Transverse colon (tissue), 4 donors: ENCODE measurements at places on chromosomes 1 and 21. TPM values are rescaled to one million over a fixed set of nuclear protein-coding genes. Genes with fewer than 3 reads are reported as not detected.
A peak's percentile ranks its signal among the peaks of the same experiment; 100 is the strongest.

Gene AIRE
- not detected for total RNA-seq

Gene DFFB
- total RNA-seq, result not detected

Gene LAMC2
- 9.8 TPM for total RNA-seq

Gene LCE3D
- not detected for total RNA-seq

Gene RSPH1
- total RNA-seq, result 0.80 TPM

Gene ADCY10
- total RNA-seq, result not detected

Gene TNFRSF25
- 41.0 TPM for total RNA-seq

Gene TNFRSF18
- not detected for total RNA-seq

Gene SH2D2A
- 5.9 TPM for total RNA-seq

GRCh38 chr21:16983420-16983819 is 529.4 kb upstream of the CXADR start:
- no peak overlapping the region for H3K4me3 ChIP-seq
- no peaks in the 10 kb centered on the region for H3K4me1 ChIP-seq
- no peaks in the 10 kb centered on the region for H3K36me3 ChIP-seq
- no peaks in the 10 kb centered on the region for H3K27me3 ChIP-seq
- H3K27ac ChIP-seq, result no peak overlapping the region
- no peak for DNase-seq

- no peak overlapping the region for H3K27ac ChIP-seq
- H3K36me3 ChIP-seq, result no peaks in the 10 kb centered on the region
- H3K4me1 ChIP-seq, result no peaks in the 10 kb centered on the region
- no peak overlapping the region for H3K4me3 ChIP-seq
- DNase-seq, result no peak
- H3K27me3 ChIP-seq, result no peaks in the 10 kb centered on the region
Observed at GRCh38 chr1:172845371-172845770, 186.5 kb downstream of the FASLG start.

- no peak overlapping the region for H3K27ac ChIP-seq
- H3K27me3 ChIP-seq, result no peaks in the 10 kb centered on the region
- H3K4me3 ChIP-seq, result no peak overlapping the region
- no peaks in the 10 kb centered on the region for H3K36me3 ChIP-seq
Observed at GRCh38 chr1:70038025-70038424, 167.4 kb downstream of the LRRC40 start.

GRCh38 chr1:182189535-182190066 is 128.1 kb upstream of the ZNF648 start:
- H3K4me3 ChIP-seq, result no peak overlapping the region
- H3K4me1 ChIP-seq, result no peaks in the 10 kb centered on the region
- no peaks in the 10 kb centered on the region for H3K27me3 ChIP-seq
- no peak overlapping the region for H3K27ac ChIP-seq
- H3K36me3 ChIP-seq, result no peaks in the 10 kb centered on the region

GRCh38 chr1:42765832-42766740 is 742 bp downstream of the P3H1 start:
- peak overlapping the region; percentile 99 for H3K4me3 ChIP-seq
- H3K4me1 ChIP-seq, result peaks cover 41% of the 10 kb centered on the region
- H3K27ac ChIP-seq, result peak overlapping the region; percentile 95
- H3K27me3 ChIP-seq, result no peaks in the 10 kb centered on the region

DNA sequence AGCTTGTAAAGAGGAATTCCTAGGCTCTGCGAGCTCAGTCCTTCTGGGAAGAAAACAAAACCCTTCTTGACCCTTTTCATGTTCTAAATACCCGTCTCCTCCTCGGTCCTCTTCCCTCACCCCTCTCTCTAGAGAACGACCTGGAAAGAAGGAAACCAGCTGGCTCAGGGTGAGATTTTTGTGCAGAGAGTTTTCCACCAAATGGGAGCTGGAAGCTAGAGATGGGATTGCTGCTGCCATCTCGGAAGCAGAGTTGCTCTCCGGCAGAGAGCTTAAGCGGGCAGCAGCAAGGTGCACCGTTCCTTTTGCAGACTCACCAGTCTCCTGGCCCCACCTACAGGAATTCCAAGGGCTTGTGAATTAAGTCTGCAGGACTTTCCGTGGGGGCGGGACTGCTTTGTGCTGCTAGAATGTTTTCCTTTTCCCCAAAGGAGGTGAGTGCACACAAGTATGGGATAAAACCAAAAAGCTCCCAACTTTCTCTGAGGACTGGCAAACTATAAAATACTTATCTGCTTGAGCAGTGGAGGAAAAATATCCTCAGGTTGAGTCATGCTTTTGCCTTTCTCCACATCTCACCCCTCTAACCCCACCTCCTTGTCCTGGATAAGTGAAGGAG is 29.1 kb upstream of the KIAA0040 start:
- no peaks in the 10 kb centered on the region for H3K27me3 ChIP-seq
- H3K4me1 ChIP-seq, result peaks cover 5% of the 10 kb centered on the region
- no peak for DNase-seq
- H3K27ac ChIP-seq, result no peak overlapping the region

DNA sequence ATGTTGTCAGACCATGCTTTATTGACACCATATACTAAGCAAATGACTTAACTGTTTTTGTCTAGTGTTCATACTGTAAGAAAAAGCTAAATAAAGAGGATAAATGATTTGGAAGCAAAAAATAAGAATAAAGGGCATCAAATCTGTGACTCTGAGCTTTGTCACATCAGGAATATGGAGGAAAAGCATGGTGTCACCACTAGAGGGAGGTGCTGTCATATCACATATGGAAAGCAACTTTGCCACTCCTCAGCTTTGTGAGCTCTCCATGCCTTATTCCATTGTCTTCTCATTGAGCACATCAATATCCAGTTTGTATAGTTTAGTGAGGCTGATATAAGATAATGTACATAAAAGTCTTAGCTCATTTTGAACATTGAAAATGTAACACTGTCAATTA is 20.8 kb upstream of the GBP1 start:
- H3K36me3 ChIP-seq, result no peaks in the 10 kb centered on the region
- no peaks in the 10 kb centered on the region for H3K4me1 ChIP-seq
- DNase-seq, result peak; percentile 20
- H3K27me3 ChIP-seq, result no peaks in the 10 kb centered on the region
- no peak overlapping the region for H3K27ac ChIP-seq
- no peak overlapping the region for H3K4me3 ChIP-seq

DNA sequence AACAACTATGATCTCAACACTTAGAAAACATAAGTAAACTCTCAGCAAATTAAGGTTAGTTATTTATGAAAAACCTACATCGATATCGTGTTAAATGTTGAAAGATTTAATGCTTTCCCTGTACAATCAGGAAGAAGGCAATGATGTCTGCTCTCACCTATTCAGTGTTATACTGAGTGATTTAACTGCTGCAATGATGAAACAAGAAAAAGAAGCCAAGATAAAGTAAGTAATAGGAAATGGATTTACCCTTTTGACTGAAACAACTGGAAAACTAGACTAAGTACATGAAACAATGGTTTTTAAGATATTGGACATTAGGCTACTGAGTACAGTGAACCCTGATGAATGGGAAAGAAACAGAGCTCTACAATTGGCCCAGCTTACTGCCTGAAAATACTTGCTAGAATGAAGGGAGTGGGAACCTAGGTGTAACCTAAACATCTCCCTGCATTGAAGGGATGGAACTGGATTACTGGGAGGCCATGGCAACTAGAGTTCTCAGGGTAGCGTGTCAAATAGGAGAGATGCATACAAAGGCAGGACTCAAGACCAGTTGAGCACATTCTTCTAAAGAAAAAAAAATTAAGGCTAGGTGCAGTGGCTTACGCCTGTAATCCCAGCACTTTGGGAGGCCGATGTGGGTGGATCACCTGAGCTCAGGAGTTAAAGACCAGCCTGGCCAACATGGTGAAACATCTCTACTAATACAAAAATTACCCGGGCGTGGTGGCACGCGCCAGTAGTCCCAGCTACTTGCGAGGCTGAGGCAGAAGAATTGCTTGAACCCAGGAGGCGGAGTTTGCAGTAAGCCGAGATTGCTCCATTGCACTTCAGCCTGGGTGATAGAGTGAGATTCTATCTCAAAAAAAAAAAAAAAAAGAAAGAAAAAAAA is 37.3 kb downstream of the SNRPE start:
- H3K27me3 ChIP-seq, result no peaks in the 10 kb centered on the region
- DNase-seq, result no peak
- peaks cover 8% of the 10 kb centered on the region for H3K4me1 ChIP-seq
- H3K36me3 ChIP-seq, result no peaks in the 10 kb centered on the region

- DNase-seq, result peak; percentile 71
- no peaks in the 10 kb centered on the region for H3K36me3 ChIP-seq
- no peaks in the 10 kb centered on the region for H3K27me3 ChIP-seq
- H3K4me3 ChIP-seq, result no peak overlapping the region
- H3K27ac ChIP-seq, result peak overlapping the region; percentile 71
- peaks cover 18% of the 10 kb centered on the region for H3K4me1 ChIP-seq
Observed at GRCh38 chr1:205582471-205583291, 49.1 kb downstream of the ELK4 start.

DNA sequence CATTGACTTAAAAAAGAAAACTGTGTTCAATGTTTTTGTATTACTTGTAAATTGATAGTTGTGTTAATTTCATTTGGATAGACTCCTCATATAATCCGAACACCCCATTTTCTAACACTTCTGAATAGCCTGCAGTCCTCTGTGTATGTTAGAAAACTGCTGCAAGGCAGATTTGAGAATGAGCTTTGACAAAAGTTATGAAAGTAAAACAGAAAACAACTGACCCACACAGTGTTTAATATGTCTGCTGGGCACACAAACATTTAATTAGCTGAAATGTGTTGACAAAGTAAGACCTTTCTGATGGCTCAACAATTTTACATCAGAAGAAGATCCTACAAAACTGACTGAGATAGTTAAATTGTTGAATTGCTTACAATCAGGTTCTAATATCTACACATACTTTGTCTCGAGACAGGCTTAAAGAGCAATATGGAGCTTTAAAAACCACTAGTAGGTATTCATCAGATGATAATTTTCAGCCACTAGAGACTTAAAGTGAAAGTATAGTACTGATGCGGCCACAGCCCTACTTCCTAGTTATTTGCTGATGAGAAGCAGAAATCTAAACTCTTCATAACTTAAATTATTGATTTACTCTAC is 40.0 kb upstream of the PRMT6 start:
- no peak for DNase-seq
- H3K27ac ChIP-seq, result no peak overlapping the region
- no peaks in the 10 kb centered on the region for H3K36me3 ChIP-seq
- H3K4me3 ChIP-seq, result no peak overlapping the region
- no peaks in the 10 kb centered on the region for H3K4me1 ChIP-seq
- H3K27me3 ChIP-seq, result no peaks in the 10 kb centered on the region
